ENCODE measurements at places on chromosomes 11 and 22.
A peak's percentile ranks its signal among the peaks of the same experiment; 100 is the strongest.

DNA sequence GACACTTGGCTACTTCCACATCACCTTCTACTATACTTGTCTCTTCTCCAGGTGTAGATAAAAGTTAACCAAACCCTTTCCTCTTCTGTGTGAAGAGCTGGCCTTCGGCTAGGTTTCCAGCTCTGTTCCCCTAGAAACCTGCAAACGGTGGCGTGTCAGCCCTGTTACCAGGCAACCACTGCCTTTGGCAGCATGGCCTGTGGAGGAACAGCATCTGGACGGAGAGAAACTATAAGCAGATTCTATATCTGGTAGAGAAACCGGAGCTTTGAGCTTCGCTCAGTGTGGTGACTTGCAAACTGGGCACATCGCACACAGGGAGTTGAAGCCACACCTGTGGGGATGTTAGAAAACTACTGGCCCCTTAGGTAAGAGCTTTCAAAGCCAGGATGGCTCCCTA, 35.9 kb downstream of the ARAP1 start:
- DNase-seq: no peak

DNA sequence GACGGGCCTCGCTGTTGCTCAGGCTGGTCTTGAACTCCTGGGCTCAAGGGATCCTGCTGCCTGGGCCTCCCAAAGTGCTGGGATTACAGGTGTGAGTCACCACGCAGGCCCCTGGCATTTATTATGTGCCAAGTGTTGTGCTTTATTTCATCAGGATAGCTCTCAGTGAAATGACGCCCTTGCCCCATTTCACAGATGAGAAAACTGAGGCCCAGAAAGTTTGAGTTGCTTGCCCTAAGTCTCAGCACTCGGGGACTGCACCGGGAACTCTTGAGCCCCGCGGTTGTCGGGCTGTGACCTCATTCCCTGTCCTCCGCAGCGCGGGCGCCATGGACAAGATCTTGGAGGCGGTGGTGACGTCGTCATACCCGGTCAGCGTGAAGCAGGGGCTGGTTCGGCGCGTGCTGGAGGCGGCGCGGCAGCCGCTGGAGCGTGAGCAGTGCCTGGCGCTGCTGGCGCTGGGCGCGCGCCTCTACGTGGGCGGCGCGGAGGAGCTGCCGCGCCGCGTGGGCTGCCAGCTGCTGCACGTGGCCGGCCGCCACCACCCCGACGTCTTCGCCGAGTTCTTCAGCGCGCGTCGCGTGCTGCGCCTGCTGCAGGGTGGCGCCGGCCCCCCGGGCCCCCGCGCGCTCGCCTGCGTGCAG, 7.3 kb downstream of the USP35 start:
- DNase-seq: peak; percentile 9

- DNase-seq: no peak
These were observed 1377.9 kb downstream of the TBC1D22A start for GRCh38 chr22:48140261-48140813.

- peak; percentile 65 for DNase-seq
These were observed 49.5 kb downstream of the MICAL3 start for GRCh38 chr22:17974703-17975372.

GRCh38 chr11:93288767-93289166, 41.8 kb upstream of the DEUP1 start:
- DNase-seq: no peak
